Upper lobe of right lung (tissue), 1 donor: ENCODE measurements at places on chromosomes 3 and 15. TPM values are rescaled to one million over a fixed set of nuclear protein-coding genes. Genes with fewer than 3 reads are reported as not detected.
A peak's percentile ranks its signal among the peaks of the same experiment; 100 is the strongest.

- DNase-seq, result no peak
Measured at GRCh38 chr3:184652465-184652864, 59.4 kb downstream of the MAGEF1 start.

DNA sequence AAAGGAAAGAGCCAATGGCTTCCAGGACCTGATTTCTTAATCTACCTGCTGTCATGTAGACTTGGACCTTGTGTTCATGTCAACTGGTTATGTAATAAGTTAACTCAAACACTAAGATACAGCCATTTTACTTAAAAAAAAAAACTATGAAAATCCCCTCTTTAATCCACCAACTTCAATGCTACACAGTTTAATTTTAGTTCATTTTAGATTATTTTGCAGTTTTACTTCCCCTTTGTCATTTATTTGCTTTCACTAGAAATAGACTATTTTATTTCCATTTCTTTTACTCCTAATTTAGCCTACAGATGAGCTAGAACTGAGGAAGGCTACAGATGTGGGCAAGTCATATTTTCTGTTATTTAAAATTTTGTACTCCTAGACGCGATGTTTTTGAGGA lies 10.7 kb upstream of the DNAJC13 start:
- DNase-seq, result no peak

- DNase-seq, result no peak
Measured at GRCh38 chr15:67175643-67176071, 78.8 kb downstream of the AAGAB start.

DNA sequence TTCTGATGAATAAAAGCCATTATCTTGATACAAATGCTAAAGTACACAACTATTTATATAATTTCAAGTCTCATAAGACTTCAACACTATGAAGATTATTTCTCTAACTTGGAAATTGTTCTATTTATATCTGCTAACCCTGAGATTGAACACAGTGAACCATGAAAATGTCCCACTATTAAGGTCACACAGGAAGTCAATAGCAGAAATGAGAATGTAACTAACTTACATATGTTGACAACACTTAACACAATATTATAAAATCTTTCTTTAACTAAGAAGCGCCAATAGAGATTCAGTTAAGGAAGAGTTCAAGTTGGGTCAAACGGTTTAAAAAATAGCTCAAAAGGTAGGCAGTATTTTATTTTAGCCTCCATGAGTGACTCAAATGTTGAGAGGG lies 551.8 kb upstream of the CBLB start:
- no peak for DNase-seq

- peak; percentile 81 for DNase-seq
Measured at GRCh38 chr15:75666823-75667501, 19.2 kb downstream of the SNX33 start.

The RPL39L gene
- 3.9 TPM for total RNA-seq

GRCh38 chr3:126419886-126420786 lies 25.4 kb downstream of the CFAP100 start:
- DNase-seq, result peak; percentile 61

GRCh38 chr3:126731044-126731443 lies 27.0 kb downstream of the CHCHD6 start:
- no peak for DNase-seq

The GABRG3 gene
- not detected for total RNA-seq

The OR5K2 gene
- total RNA-seq, result not detected

DNA sequence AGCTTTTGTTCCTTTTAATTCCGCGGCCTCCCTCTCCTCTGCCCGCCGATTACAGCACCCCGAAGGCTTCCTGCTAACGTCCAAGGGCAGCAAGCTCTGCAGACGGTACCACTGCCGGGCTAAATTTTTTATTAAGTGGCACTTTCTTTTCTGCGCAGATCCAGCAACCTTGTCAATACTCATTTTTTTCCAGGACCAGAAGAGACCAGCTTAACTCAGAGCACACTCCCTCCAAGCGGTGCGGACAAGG lies 542 bp upstream of the MEIS2 start:
- DNase-seq, result no peak

DNA sequence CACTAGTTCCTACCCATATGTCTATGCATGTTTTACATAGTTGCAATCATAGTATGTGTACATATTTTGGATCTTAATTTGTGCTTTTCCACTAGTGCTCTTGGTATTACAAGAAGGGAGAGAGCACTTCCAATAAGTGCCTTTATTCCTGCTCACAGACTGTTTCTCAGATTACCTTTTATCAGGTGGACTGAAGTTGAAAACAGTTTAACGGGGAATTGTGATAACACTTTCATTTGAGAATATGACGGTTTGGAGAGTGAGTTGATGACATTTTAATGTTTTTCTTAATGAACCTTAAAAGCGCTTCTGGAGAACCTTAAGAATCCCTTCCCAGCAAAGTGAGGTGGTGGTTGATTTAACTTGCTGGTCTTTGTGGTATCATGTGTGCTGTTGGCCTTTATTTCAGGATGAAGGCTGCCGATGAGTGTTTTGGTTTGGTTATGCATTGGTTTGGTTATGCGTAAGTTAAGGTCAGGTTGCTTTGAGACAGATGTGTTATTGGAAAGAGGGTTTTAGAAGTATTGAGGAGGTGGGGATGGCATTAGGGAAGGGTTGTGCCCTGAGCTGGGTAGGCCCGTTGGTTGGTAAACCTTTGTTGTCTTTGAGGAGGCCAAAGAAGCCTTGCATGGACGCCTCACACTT lies 2.8 kb downstream of the EDEM1 start:
- DNase-seq, result no peak

DNA sequence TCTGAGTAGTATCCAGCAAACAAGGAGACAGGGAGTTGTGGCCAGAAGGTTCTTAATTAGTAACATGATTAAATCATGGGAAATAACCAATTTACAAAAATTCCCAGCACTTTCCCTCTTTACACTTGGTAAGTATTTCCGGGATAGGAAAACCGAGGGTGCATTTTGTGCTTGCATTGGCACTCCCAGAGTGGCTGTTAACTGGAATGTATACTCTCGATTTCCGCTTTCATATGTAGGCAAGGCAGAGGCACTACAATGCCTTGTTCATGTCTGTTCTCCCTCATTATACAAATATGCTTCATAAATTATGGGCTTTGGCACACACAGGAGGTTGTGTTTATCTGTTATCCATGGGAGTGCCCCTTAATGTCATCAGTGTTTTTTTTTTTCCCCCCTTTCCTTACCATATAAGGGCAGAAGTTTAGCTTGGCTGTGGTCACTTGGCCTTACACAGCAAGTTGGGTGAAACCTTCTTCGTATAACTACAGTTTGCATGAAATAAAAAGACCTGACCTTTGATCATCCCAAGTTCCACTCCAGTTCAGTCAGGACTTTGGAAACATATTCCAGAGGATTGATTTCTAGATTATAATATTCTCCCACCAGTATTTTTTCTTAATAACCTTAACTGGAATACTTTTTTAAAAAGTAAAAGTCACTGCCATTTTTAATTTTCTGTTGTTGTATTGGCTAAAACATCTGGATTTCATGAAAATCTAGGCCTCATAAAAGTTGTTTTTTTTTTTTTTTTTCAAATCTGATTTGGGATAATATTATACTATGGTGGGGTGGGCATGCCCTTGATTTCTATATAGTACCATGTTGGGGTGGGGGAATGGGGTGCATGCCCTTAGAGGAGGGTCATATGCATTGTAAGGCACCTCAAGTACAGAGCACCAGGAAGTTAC lies 8.9 kb downstream of the TPM1 start:
- DNase-seq, result no peak

The SLC28A1 gene
- total RNA-seq, result not detected

The CDHR4 gene
- not detected for total RNA-seq

The MB21D2 gene
- total RNA-seq, result 8.0 TPM

DNA sequence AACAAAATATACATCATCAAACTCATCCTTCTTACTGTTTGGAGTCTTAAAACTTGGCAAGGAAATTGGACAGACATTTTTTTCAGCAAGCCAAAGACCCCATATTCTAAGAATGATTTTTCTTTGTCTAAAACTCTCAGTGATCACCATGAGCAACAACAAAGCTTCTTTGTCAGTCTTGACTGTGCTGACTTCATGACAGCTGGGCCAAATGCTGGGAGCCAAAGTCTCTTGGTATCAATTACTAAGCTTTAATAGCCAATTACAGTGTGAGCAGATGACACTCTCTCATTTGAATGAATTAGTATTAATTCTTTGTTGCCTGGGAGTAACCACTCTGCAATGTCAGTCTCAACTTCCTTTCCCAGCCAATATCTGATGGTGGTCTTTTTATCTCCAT lies 48.1 kb upstream of the GK5 start:
- DNase-seq, result no peak

The CCDC13 gene
- total RNA-seq, result 0.87 TPM

- DNase-seq, result no peak
Measured at GRCh38 chr3:17039594-17039993, 154.8 kb downstream of the PLCL2 start.
